ENCODE measurements at places on chromosomes 1 and 21.
A peak's percentile ranks its signal among the peaks of the same experiment; 100 is the strongest.

GRCh38 chr1:8746554-8746953, 70.9 kb downstream of the RERE start:
- no peak overlapping the region for H3K4me3 ChIP-seq
- H3K27ac ChIP-seq: no peak overlapping the region
- H3K27me3 ChIP-seq: no peaks in the 10 kb centered on the region

- H3K4me3 ChIP-seq: no peak overlapping the region
- no peaks in the 10 kb centered on the region for H3K36me3 ChIP-seq
- H3K27me3 ChIP-seq: peaks cover 8% of the 10 kb centered on the region
- no peak for DNase-seq
Observed at GRCh38 chr1:207913951-207914350, 3.0 kb upstream of the CD34 start.

DNA sequence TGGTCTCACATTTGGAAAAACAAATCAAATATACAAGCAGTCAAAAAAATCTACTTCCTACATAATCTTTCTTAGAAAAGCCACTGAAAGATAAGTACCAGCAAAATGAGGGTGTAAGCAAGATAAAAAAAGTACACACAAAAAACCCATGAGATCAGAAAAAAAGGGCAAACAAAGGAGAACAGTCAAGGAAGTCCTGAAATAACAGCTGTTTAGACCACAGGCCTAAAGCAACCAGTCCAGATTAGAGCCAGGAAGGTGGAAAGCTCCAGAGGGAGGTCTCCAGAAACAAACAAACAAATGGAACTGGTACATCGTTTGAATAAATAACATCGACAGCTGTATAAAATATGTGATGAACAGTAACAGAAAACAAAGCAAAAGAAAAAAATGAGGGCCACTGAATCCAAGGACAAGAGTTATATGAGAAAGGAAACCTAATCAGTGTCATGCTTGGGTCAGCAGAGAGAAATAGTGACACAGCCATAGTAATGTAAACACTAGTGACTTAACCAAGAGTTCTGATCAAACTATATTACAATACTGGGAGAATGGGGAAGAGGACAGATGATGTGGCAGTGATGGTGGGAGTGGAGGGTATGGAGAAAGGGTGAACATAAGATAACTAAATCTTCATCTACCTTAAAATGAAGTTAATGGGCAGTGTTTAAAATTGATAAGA, 67.5 kb downstream of the NVL start:
- H3K4me1 ChIP-seq: no peaks in the 10 kb centered on the region
- DNase-seq: no peak
- H3K4me3 ChIP-seq: no peak overlapping the region

DNA sequence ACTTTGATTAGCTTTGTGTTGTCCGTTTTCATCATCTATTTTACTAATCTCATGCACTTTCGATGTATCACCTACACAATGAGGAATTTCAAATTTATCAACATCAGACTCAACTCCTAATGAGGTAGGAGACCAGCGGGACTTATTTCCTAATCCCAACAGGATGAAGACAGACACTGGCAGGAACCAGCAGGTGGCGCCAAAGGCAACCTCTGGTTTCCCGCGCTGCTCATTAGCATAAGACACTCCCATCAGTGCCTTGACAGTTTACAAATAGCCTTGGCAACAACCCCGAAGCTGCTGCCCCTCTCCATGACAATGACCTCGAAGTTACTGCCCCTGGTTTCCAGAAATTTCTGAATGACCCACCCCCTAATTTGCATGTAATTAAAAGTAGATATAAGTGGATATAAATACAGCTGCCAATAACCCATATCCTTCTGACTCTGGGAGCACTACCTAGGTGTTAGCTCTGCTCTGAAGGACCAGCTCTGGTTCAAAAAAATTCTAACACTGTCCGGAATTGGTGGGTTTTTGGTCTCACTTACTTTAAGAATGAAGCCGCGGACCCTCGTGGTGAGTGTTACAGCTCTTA, 974.8 kb downstream of the ADGRL2 start:
- no peak overlapping the region for H3K4me3 ChIP-seq
- no peaks in the 10 kb centered on the region for H3K4me1 ChIP-seq
- no peak overlapping the region for H3K27ac ChIP-seq
- DNase-seq: no peak

DNA sequence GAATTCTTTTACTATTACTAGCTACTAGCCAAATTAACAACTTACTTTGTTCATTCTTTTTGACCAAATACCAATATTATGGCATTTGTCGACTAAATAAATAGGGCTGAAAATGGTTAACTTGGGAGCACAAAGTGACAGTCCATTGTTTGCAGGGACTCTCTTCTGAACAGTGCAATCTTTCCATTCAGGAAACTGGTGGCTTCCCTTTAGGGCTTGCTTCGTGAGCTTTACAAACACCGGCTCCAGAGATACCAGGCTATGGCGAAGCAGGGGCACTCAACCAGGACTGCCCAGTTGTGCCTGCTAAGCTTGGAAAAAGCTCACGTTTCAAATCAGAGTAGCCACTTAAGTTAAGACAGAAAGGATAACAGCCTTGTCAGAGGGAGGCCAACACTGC, 12.3 kb downstream of the RAB42 start:
- H3K4me3 ChIP-seq: no peak overlapping the region
- DNase-seq: no peak

- DNase-seq: peak; percentile 31
- no peaks in the 10 kb centered on the region for H3K27me3 ChIP-seq
- no peak overlapping the region for H3K4me3 ChIP-seq
- H3K36me3 ChIP-seq: peaks cover 20% of the 10 kb centered on the region
- H3K4me1 ChIP-seq: peaks cover 23% of the 10 kb centered on the region
Observed at GRCh38 chr1:182601416-182601786, 2.8 kb downstream of the RGS16 start.

DNA sequence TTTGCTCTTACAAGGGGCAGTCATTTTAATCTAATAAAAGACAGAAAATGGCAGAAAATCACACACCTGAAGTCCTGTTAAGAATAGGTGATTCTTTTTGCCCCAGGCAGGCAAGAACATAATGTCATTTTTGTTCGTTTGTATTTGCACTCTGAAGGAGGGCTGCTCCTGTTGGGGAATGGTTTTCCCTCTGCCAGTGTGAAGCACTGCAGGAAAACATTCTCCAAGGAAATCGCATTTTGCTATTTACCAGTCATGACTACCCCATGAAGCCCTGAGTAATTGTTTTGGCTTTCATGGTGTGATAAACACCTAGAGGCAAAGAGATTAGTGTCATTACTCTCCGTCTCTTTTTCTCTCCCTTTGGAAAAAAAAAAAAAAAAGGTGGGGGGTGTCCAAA, 345.5 kb downstream of the NTNG1 start:
- no peak overlapping the region for H3K4me3 ChIP-seq
- no peaks in the 10 kb centered on the region for H3K27me3 ChIP-seq
- DNase-seq: no peak
- H3K36me3 ChIP-seq: no peaks in the 10 kb centered on the region

DNA sequence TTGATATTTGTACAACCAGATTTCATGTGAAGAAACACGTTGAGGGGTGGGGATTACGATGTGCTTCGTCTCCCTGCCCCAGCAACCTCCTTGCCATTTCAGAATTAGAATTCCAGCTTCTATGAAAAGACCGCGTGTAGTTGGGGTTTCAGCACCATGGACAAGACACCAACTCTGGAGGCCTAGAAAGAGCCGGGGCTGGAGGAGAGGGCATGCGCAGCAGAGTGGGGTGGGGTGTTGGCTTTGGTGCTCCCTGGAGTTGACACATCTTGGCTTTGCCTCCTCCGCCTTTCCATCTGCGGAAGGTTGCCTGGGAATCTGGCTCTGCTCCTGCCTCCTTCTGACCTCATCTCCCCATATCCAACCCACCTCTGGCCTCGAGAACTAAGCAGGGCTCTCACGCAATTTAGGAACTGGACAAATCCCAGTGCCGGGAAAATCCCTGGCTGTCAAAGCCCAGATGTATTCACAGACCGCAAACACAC, 11.8 kb downstream of the HTR6 start:
- no peak overlapping the region for H3K4me3 ChIP-seq
- no peak overlapping the region for H3K27ac ChIP-seq
- DNase-seq: no peak

GRCh38 chr1:73500154-73500553, 697.8 kb downstream of the LRRIQ3 start:
- H3K4me1 ChIP-seq: no peaks in the 10 kb centered on the region
- no peaks in the 10 kb centered on the region for H3K36me3 ChIP-seq
- no peaks in the 10 kb centered on the region for H3K27me3 ChIP-seq
- no peak overlapping the region for H3K27ac ChIP-seq
- H3K4me3 ChIP-seq: no peak overlapping the region

- H3K4me1 ChIP-seq: no peaks in the 10 kb centered on the region
- no peaks in the 10 kb centered on the region for H3K27me3 ChIP-seq
- no peaks in the 10 kb centered on the region for H3K36me3 ChIP-seq
- H3K4me3 ChIP-seq: no peak overlapping the region
- no peak overlapping the region for H3K27ac ChIP-seq
- DNase-seq: no peak
Observed at GRCh38 chr1:55813618-55814017, 598.5 kb upstream of the USP24 start.

DNA sequence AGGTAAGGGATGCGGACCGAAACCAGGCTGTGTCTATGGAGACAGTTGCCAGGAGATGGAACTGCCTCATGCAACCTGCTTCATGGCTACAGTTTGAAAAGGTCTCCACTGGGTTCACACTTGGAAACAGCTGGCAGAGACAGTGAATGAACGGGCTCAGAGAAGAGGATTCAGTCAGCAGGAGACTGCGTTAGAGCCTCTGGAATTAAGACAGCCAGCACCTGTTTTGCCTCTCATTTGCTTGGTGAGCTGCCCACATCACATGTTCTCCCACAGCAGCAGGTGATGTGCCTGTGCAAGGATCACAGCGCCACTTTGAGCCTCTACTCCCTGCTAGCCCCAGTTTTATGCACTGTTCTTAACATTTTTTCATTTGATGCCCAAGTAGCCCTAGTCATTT, 321.0 kb downstream of the PLPP3 start:
- H3K4me1 ChIP-seq: no peaks in the 10 kb centered on the region
- H3K27me3 ChIP-seq: no peaks in the 10 kb centered on the region
- H3K4me3 ChIP-seq: no peak overlapping the region
- no peak overlapping the region for H3K27ac ChIP-seq

DNA sequence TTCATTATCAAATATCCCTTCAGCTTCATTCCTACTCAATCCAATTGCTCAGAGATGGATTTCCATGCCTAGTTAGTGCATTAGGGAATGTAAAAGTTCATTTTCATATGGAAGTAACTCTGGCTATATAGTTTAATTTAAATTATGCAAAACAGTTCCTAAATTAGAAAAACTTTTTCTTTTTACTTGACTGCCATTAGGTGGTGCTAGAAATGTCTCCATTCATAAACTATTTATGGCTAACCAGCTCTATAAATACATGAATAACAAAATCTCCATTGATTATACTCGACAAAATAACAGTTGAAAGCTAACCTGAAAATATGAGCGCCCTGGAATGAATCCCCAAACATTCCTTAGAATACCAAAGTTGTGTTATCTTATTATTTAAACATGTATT, 311.4 kb downstream of the USH2A start:
- H3K27me3 ChIP-seq: no peaks in the 10 kb centered on the region
- no peak for DNase-seq
- H3K4me1 ChIP-seq: no peaks in the 10 kb centered on the region

- DNase-seq: no peak
- H3K27ac ChIP-seq: no peak within 1 kb of the TSS
- H3K4me3 ChIP-seq: no peak within 1 kb of the TSS
- no peaks in the 10 kb centered on the region for H3K27me3 ChIP-seq
Observed at GRCh38 chr1:177969825-177970371, at the start of gene SEC16B. SEC16B (minus strand) TSS chr1:177970058; CDS start chr1:177967981, 2,077 bp downstream.
